ENCODE measurements at places on chromosomes 2 and 18. TPM values are rescaled to one million over a fixed set of nuclear protein-coding genes. Genes with fewer than 3 reads are reported as not detected.

The FAM117B gene
- total RNA-seq, result 5.2 TPM

The LCT gene
- 0.04 TPM for total RNA-seq

The TUBB8B gene
- not detected for total RNA-seq

The TUBA3E gene
- not detected for total RNA-seq

The UCN gene
- total RNA-seq, result 2.2 TPM

The CD207 gene
- not detected for total RNA-seq

The DSG4 gene
- total RNA-seq, result not detected

The PROM2 gene
- total RNA-seq, result not detected

The C2orf15 gene
- total RNA-seq, result 0.16 TPM

The PDCD1 gene
- total RNA-seq, result 1.0 TPM

The STON1 gene
- 0.98 TPM for total RNA-seq

The CDK15 gene
- total RNA-seq, result not detected

The TCF4 gene
- total RNA-seq, result 22.9 TPM

Data from K562 (cell line).